ENCODE measurements at places on chromosomes 1 and 21. TPM values are rescaled to one million over a fixed set of nuclear protein-coding genes. Genes with fewer than 3 reads are reported as not detected.

CATSPERE gene
- total RNA-seq: 2.4 TPM

GLUL gene
- total RNA-seq: 313 TPM

DCDC2B gene
- not detected for total RNA-seq

GNG4 gene
- total RNA-seq: 2.4 TPM

SPRR5 gene
- not detected for total RNA-seq

PGD gene
- total RNA-seq: 63.6 TPM

PLPPR5 gene
- total RNA-seq: not detected

URB2 gene
- 3.9 TPM for total RNA-seq

CENPS gene
- 18.5 TPM for total RNA-seq

CIART gene
- total RNA-seq: 5.1 TPM

MUTYH gene
- 14.6 TPM for total RNA-seq

AADACL3 gene
- not detected for total RNA-seq

NMNAT2 gene
- under 0.01 TPM for total RNA-seq

PLA2G2F gene
- under 0.01 TPM for total RNA-seq

HSPB7 gene
- 0.22 TPM for total RNA-seq

TOR1AIP2 gene
- total RNA-seq: 151 TPM

PYHIN1 gene
- not detected for total RNA-seq

C4BPA gene
- not detected for total RNA-seq

TSPEAR gene
- total RNA-seq: not detected

TEX38 gene
- total RNA-seq: not detected

ENAH gene
- 38.4 TPM for total RNA-seq

NEGR1 gene
- total RNA-seq: under 0.01 TPM

TIE1 gene
- not detected for total RNA-seq
